ENCODE measurements at places on chromosomes 2 and 18.

GRCh38 chr18:28003451-28003850 lies 173.5 kb downstream of the CDH2 start:
- DNase-seq = no peak

- DNase-seq = no peak
These were observed 526.7 kb downstream of the RIT2 start for GRCh38 chr18:42588786-42589185.

DNA sequence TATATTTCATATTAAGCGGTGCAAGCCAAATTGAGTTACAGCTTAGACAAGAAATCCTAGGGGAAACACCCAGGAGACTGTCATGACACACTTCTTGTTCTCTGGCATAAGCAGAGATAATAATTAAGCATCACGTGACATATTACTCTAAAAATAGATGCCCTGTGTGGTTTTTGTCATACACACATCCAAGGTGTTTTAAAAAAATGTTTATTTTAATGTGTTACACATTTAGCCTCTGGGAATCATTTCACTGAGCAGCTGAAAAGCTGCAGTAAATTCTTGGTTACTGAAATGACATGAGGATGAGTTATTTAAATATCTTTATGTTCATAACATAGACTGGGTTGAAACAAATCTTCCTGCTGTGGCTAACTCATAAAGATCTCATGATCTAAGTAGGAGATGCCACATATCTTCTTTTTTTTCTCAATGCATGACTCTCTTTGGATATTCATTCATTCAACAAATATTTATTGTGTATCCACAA lies 38.0 kb upstream of the ERMN start:
- no peak for DNase-seq

DNA sequence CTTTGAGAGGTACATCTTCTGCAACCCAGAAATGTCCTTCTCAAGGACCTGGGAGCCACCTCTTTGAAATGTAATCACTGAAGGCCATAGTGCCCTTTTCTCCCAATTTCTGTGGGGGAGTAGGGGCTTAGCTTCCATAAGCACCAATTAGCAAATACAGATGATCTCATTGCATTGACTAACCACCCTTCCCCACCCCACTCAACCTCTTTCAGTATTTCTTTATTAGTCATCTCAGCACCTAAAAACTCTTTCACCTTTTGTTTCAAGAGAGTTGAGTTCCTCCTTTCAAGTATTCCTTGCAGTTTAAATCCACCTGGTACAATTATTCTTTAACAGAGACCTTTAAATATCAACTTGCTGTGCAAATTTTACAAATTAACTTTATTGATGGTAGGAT lies 1011.8 kb upstream of the CDH2 start:
- no peak for DNase-seq

GRCh38 chr2:33321236-33321771 lies 155.1 kb upstream of the RASGRP3 start:
- no peak for DNase-seq

DNA sequence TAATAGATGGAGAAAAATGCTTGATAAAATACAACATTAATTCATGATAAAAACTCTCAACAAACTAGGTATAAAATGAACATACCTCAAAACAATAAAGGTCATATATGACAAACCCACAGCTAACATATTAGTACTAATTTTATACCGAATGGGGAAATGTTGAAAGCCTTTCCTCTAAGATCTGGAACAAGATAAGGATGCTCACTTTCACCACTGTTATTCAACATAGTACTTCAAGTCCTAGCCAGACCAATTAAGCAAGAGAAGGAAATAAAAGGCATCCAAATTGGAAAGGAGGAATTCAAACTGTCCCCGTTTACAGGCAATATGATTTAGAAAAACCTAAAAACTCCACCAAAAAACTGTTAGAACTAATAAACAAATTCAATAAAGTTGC lies 61.5 kb upstream of the CTIF start:
- peak; percentile 52 for DNase-seq

DNA sequence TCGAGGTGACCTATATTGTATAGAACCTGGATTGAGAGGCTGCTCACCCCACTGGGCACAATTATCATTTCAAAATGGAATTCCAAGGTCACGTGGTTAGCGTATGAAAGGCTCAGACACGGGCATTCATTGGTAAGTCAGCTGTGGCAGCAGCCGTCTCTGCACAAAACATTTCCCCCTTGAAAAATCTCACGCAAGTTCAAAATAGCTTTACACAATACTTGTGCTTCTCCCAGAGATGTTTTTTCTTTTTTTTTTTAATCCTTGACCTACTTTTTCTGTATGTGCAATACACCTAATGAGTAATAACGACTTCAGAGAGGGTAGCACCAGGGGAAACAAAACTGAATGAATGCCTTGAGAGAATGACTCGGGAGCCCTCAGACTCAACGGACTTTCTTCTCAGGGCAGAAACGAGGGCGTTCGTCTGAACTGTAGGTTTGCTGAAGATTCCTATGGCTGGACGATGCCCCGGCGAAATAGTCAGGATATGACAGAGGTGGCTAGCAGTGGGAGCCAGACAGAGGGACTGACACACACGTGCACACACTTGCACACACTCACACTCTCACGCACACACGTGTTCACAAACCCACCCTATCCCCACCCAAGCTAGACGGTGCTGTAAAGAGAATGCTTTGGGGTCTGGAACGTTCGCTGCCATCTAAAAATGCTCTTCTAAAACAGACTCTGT lies 77.8 kb downstream of the PDCL3 start:
- DNase-seq = no peak

- DNase-seq = no peak
These were observed 95.7 kb downstream of the FAM161A start for GRCh38 chr2:61758159-61758558.

- DNase-seq = no peak
These were observed 31.3 kb downstream of the MAL start for GRCh38 chr2:95056461-95057459.

- no peak for DNase-seq
These were observed 33.7 kb downstream of the DYSF start for GRCh38 chr2:71486881-71487640.

DNA sequence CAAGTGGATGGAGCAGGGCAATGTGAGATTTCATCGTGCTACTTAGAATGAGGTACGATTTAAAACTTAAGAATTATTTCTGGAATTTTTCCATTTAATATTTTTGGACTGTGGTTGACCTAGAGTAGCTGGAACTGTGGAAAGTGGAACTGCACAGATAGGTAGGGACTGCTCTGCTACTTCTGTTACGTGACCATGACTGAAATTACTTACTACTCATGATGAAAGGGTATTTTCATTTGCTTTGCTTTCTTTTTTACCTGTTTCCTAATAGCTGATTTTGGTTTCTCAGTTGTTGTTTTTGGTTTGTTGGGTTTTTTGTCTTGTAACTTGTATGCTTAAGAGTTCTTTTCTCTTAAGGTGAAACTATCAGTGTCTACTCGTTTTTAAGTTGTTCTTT lies 11.4 kb downstream of the UBE2E3 start:
- DNase-seq = no peak

DNA sequence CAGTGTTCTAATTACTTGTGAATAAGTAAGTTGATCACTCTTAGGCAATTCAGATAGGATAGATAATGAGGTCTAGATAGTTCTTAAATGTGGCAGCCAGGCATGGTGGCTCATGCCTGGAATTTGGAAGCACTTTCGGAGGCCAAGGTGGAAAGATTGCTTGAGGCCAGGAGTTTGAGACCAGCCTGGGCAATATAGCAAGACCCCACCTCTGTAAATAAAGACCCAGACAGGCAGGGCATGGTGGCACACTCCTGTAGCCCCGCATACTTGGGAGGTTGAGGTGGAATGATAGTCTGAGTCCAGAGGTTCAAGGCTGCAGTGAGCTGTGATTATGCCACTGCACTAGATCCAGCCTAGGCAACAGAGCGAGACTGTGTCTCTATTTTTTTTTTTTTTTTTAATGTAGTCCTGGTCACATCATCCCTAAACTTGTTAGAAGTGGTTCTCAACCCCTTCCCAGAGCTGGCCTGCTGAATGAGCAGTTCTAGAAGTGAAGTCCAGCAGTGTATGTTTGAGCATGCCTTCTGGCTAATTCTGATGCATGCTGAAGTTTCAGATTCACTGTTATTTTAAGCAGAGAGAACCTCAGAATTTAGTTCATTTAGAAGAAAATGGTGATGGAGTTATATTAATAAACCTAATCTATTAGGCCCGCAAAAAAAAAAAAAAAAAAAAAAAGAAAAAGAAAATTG lies 306.2 kb downstream of the PRKCE start:
- no peak for DNase-seq

DNA sequence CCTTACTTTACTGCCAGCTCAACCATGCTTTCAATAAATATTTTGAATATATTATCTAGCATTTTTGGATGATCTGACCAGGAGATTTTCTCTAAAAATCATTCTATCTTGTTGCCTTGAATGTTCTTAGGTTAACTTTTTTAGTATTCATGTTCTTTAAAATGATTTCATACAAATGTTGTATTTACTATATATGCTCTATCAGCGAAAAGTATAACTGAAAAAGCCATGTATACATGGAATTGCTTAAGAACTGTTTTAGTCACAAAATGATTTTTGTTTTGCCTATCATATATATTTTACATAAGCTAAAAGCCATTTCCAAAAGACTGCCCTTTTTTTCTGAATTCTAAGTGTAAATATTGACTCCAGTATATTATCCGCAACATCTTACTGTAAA lies 213.9 kb downstream of the WDPCP start:
- no peak for DNase-seq

DNA sequence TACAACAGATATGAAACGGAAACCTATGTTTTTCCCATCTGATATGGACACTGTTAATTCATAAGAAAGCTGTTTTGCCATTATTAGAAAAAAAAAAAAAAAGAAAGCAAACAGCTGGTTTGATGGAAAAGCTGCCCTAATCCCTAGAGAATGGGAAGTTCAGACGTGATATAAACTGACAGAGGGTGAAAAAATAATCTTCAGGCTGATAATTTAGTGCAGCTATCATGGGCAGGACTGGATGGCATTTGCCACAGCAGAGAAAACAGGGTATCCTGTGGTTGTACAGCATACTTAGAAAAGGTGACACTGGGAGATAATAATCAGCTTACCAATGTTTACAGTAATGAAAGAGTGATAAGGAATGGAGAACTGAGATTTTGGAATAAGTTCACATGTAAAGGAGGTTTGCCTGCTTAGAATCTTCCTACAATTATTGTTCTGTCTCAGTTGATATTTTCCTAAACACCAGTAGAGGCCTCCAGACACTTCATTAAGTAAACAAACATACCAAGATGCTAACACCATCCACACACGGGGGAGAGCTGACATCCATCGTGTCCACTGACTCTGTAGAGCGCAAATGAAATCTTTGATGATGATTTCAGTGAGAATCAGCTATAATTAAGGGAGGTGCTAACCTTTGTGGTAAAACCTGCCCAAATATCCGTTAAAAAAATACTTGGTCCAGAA lies 211.6 kb upstream of the MMADHC start:
- no peak for DNase-seq

DNA sequence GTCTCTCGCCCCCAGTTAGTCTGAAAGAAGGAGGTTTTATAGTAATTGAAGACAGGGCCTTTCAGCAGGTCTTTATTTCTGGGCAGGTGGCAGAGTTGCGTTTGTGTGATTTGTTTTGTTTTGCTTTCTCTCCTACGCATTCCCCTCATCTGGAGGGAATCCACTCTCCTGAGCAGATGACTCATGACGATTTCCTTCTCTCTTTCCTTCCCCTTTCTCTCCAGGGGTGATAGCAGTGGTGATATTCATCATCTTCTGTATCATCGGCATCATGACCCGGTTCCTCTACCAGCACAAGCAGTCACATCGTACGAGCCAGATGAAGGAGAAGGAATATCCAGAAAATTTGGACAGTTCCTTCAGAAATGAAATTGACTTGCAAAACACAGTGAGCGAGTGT lies 888.8 kb downstream of the CNTNAP5 start:
- no peak for DNase-seq

DNA sequence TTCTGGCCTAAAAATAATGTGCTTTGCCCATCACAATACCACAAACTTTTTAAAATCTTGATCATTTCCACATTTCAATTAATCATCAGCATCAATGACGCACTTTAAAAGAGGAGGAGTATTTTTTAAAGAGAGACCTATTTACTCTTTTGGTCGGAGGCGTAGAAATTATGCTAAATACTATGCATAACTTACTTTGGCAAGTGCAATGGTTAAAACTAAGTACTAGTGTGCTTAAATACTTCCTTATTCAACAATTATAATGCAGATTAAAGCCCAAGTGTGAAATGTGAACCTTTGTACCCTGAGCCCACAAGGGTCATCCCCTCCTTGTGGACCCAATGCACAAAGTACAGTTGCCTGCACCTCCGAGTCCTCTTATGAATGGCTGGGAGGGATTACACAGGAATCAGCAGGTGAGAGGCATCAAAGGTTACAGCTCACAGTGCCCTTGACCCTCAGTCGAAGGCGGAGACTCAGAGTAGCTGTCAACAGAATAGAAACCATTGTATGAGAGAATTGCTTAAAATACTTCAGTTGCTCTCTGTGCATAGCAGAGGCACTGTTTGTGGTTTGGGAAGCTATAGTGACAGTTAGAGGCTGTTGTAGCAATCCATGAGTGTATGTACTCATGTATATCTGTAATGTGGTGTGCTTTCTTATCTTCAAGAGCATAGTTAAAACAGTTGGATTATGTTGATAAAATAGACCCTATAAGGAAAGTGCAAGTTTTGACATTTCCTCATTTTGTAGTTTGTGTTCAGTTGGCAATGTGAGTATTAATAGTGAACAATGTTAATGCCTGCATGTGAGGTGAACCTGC lies 151.7 kb upstream of the ITGA4 start:
- peak; percentile 100 for DNase-seq

DNA sequence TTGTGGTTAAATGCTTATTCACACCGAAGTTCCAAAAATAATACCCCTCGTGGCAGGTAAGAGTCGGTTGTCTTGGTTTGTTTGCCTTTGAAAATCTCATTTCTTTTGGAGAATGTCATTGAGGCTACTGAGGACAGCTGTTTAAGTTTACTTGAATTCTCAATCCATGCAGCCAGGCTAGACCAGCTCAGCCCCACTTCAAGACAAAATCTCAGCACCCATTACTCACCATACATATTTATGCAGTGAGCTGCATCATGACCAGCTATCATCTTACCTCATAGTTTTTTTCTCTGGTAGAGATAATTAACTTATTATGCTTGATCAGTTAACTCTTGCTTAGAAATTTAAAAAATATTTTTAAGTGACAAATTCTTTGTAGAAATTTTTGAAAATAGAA lies 115.9 kb downstream of the HAUS1 start:
- DNase-seq = no peak

DNA sequence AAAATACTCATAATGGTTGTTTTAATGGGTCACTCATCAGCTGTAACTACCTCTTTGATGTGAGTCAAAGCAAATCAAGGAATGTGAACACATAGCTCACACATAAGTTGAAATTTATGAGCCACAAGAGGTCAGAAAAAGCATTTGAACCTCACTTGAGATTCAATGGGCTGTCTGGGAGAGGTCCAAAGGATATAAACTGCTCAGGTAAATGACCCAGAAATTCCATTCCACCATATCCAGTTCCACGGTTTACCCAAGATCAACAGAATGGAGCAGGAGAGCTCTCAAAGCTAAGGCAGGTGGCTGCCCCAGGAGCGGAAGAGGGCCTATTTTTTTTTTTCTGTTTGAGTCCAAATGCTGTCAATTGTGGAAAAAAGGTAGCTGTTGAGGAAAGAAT lies 464.1 kb downstream of the TNS1 start:
- DNase-seq = no peak
